ENCODE measurements at places on chromosomes 5 and 9.

DNA sequence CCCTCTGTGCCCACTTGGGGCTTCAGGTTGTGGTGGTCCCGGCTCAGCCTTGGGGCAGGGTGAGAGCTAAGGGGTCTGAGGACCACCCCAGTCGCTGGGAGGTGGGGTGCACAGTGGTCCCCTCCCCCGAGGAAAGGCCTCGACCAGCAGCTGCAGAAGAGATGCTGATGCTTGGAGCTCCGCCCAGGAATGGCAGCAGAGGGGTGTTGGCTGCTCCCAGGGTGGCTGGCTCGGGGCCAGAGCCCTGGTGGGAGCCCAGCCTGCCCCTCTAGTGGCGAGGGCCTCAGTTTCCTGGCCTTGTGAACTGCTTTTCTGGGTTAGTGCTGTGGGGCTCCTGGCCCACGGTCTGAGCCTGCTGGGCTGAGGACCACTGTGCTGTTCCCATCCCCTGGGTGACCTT is 1.2 kb downstream of the DIPK1B start:
- no peak for DNase-seq

DNA sequence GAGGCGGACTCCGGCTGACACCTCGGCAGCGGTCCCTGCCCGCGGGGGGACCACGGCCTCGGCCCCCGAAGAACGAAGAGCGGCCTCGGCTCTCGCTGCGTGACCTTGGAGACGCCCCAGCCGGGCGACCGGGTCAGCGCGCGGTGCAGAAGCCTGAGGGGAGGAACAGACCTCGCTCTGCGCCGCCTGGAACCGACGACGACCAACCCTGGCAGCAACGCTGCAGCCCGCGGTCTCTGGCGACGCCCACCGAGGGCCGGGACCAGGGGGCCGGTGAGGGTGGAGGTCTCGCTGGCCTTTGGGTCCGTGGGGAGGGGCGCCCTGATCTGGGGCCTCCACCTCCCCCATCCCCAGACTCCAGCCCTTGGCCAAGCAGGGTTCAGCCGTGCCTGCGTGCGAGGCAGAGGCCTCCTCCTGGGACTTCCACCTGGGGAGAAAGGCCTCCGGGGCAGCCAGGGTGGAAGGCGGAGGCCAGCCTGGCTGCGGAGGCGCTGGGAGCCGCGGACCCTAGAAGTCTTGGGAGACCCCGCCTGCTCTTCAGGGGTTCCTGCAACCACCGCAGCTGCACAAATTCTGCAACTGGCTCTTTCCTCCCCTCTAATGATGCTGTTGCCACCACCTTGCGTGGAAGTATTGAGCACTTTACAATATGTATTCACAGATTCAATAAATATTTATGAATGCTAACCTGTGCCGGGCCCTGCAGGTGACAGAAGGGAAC is 44.3 kb upstream of the SLC12A7 start:
- DNase-seq, result no peak

GRCh38 chr9:90188656-90189055 is 454.0 kb downstream of the DIRAS2 start:
- DNase-seq, result no peak

DNA sequence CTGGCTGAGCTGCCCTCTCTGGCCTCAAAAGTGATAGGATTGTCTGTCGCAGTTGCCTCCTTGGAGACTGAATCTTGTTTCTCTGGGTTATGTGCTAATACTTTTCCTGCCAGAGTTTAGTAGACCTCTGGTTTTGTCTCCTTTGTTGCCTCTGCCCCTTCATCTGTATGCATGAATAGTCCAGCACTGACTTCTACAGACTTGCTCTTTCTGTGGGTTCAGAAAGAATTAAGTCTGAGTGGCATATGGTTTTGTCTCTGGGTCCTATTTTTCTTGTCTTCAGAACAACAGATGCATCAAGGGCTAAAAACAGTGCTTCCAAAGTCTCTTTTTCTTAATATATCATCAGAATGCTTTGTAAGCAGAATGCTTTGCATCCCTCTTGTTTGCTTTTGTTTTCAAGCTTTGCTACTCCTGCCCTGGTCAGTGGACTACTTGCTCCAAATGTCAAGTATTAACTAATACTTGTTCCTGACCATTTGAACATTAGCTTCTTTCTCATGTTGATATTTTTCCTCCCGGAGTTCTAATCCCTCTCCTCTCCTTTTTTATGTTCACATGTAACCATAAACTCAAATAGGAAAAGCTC is 131.7 kb downstream of the UNC13B start:
- no peak for DNase-seq

GRCh38 chr9:135618866-135619598 is 20.3 kb downstream of the GLT6D1 start:
- no peak for DNase-seq
